ENCODE measurements at places on chromosomes 12 and 14. TPM values are rescaled to one million over a fixed set of nuclear protein-coding genes. Genes with fewer than 3 reads are reported as not detected.

GRCh38 chr12:124847113-124848074, 16.3 kb downstream of the SCARB1 start:
- DNase-seq = peak; percentile 71

- no peak for DNase-seq
Measured at GRCh38 chr14:39861229-39861600, 429.0 kb upstream of the FBXO33 start.

DNA sequence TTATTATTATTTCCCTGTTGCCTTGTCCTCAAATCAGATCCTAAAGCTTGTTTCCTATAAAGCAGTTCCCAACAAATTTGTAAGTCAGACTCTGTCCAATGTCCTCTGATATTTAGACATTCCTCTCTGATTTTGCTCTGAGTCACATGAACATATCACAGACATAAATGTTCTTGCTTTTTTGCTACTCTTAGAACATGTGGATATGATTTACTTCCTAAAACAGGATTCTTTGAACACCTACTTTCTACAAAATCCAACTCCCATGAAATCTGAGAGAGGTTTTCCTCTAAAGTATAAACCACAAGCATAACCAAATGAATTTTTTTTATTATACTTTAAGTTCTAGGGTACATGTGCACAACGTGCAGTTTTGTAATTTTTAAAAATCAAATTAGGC, 181.3 kb upstream of the SLC38A2 start:
- no peak for DNase-seq

DNA sequence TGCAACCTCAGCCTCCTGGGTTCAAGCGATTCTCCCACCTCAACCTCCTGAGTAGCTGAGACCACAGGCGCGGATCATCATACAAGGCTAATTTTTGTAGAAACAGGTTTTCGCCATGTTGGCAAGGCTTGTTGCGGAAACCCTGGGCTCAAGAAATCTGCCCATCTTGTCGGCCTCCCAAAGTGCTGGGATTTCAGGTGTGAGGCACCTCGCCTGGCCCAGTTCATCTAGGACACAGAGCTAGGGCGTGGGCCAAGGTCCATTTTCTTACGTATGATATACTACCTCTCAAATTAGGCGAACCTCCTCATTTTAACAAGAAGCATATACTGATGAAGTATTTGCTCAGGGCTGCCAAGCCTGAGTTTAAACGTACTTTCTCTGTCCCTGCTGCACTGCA, 2.1 kb downstream of the RPS29 start:
- DNase-seq = no peak

- no peak for DNase-seq
Measured at GRCh38 chr12:122107261-122107660, 28.7 kb downstream of the MLXIP start.

DNA sequence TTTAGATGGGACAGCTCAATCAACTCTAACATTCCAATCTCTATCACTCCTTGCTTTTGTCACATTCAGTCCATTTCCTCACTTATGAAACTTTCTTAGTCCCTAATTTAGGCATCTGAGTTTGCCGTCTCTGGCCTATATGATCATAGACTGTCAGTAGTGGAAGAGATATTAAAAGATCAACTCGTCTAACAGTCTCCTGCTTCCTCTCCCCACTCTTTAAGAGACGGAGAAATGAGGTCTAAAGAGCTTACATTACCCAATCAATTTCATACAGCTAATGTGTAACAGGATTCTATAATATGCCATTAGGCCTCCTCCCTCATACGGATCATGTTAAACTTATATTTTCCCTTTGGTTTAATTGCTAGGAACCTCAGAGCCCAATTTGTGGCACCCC, 6.5 kb upstream of the ATP23 start:
- DNase-seq = no peak

GRCh38 chr12:65863972-65864371, 39.7 kb downstream of the HMGA2 start:
- DNase-seq = no peak

- no peak for DNase-seq
Measured at GRCh38 chr14:36495666-36496065, 24.4 kb downstream of the NKX2-1 start.

DNA sequence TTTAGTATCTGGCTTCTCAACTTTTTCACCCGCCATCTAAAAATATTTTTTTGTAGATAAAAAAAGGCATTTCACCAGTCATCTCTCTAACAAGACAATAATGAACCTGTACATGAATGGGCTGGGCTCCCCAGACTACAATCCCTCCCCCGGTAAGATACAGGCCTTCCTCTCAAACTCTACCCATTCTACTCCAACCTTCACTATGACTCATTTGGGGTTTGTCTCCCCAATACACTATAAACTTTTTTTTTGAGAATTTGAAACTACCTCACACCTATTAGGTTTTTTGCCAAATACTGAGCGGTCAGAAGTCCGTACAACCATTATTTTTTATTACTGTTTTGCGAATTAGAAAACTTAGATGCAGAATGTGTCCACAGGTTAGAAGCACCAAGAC, 784 bp downstream of the RPL6 start:
- DNase-seq = no peak

DNA sequence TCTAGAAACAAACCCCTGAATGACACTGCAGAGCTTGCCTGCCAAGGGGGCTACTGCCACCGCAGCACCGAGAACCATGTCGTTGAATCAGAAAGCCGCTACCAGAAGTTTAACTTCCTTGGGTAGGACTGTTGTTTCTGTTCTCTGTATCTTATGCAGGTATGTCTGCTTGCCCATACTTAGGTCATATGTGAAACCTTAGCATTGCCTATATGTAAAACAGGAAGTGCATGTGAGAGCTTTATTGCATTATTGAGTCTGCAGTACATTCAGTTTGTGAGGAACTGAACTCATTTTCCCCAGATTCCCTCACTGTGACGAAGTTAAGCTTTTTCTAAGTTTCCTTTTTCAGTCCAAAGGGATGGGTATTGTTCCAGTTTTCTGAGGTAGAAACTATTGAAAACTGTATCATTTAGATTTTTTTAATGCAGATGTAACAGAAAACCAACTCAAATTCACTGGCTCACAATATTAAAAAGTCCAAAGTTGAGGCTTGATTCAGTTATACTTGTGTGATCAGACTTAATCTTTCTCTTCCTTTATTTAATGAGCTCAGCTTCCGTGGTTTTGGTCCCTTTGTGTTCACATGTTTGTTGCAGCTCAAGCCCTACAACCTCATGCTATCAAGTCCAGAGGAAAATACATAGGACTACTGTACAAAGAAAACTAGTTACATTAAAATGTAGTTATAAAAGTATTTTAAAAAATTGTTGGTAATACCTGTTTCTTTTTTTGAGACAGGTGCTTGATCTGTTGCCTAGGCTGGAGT, 6.9 kb downstream of the FBXO34 start:
- DNase-seq = no peak

DNA sequence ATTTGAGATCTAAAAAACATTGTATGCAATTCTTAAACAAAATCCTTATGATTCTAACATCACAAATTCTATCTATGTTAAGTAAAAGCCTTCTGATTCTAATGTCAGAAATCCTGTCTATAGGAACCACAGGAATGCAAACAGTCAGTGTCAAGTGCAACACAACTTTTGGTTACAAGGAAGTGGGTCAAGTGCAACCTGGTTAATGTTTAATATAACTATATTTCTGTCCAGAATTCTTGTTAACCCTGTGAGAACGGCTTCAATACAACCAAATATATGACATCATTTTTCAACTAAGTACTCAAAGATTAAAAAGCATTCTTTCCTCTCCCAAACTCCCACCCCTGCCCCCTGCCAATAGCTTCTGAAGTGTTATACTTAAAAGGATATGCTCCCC, 107.9 kb upstream of the PLEKHA5 start:
- no peak for DNase-seq

GRCh38 chr14:73787486-73788316, 63.9 kb upstream of the PTGR2 start:
- no peak for DNase-seq

GRCh38 chr14:33676135-33676566, 274.7 kb downstream of the EGLN3 start:
- DNase-seq = peak; percentile 54

- DNase-seq = no peak
Measured at GRCh38 chr14:95547272-95547625, 12.4 kb downstream of the GLRX5 start.

GRCh38 chr14:51304941-51305340, 64.9 kb downstream of the TMX1 start:
- no peak for DNase-seq

DNA sequence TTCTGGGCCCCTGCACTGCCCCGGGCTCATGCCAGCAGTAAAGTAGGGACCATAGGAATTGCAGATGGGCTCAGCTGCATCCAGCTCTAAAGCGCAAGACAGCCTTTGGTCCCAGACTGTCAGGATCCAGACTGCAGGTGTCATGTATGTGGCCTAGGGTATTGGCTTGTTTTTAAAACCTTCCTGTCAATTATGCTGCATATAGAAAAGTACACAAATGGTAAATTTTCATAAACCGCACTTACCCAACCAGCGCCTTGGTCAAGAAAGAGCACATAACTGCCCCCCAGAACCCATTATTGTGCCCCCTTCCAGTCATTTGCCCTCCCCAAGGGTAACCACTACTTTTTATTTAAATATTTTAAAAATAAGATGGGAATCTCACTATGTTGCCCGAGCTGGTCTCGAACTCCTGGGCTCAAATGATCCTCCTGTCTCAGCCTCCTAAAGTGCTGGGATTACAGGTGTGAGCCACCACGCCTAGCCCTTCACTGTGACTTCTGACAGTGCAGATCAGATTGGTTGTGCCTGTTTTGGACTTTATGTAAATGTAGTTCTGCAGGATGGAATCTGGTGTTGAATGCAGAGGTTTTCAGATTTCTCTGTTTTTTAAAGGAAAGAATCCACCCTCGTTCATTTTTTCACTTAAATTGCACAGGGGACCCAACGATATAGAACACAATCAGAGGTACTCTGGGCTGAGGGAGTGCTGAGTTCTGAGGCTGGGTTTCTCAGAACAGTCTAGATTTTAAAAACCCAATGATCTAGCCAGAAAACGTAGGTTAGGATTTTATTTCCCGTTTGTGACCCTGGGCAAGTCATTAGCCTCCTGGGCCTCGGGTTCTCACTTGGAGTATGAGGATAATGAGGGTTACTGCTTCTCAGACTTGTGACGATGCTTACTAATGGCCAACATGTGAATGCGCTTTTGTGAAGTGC, 6.7 kb downstream of the NR4A1 start:
- peak; percentile 16 for DNase-seq

DNA sequence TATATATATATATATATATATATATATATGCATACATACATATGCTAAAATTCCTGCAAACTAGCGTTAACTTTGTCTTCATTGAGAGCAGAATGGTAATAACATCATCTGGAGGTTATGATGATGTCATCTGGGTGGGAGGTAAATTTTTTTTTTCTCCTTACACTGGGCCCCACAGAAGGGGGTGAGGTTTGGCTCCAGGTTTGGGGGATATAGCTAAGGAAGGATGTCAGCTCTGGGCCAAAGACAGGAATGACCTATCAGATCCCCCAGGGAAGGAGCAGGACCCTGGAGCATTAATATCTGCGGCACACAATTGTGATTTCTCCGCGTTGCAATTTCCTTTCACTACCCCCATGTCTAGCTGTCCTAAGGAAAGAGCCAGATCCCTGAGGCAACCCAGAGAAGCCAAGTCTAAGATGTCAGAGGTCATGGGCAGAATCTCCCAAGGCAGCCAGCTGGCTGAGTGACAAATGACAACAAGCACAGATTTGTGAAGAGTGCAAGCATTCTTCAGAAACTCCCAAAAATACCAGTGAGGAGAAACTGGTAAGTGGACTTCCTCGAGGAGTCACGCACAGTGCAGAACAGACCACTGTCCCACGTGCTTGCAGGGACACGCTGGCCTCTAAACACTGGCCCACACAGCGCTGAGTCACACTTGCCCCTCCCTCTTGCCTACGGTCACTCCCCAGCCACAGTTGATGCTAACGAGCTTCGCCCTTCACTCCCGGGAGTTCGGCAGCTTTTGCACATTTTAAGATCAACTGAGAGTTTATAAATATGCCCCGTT, 9.9 kb downstream of the UBC start:
- peak; percentile 57 for DNase-seq

DNA sequence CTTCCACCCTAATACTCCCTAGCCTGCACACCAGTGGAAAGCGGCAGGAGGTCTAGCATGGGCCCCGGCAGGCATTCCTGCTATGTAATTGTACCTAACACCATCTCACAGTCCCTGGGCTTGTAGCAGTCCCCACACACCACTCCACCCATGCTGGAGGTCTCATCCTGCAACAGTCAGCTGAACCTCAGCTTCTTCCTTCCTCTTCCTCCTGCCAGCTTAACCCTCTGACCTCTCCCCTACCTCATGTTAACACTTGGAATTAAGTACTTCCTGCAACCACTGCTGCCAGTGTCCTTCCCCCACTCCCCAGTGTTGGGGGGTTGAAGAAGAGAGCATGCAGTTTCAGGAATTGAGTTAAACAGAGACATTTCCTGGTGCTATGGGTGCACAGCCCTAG, 7.6 kb downstream of the ADCY4 start:
- no peak for DNase-seq

- no peak for DNase-seq
Measured at GRCh38 chr14:100901391-100902183, 1.9 kb downstream of the RTL1 start.

DNA sequence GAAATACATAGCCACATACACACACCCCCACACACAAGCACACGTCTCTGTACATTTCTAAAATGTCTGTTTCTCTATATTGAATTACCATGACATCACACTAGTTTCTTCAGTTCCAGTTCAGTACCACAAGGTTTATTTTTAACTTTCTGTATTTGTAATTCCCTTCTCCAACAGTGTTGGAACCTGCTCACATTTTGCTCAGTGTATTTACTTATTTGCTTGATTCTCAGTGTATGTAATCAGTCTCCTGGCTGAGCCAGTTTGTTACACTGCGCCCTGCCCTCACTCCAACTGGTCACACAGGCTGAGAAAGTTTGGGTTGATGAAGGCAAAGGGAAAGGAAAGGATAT, 67.1 kb downstream of the MON2 start:
- no peak for DNase-seq

PRR4 gene
- 2.9 TPM for polyA plus RNA-seq

RFX4 gene
- polyA plus RNA-seq = not detected

SMIM41 gene
- polyA plus RNA-seq = 0.08 TPM

AQP2 gene
- polyA plus RNA-seq = not detected

ADCY4 gene
- 40.4 TPM for polyA plus RNA-seq

ASCL1 gene
- not detected for polyA plus RNA-seq

PRB2 gene
- polyA plus RNA-seq = not detected

HOXC12 gene
- polyA plus RNA-seq = not detected

MARK3 gene
- 119 TPM for polyA plus RNA-seq

GALNT16 gene
- polyA plus RNA-seq = 17.0 TPM

UNG gene
- polyA plus RNA-seq = 14.5 TPM

IAPP gene
- not detected for polyA plus RNA-seq

USP30 gene
- polyA plus RNA-seq = 7.2 TPM

E2F7 gene
- 0.11 TPM for polyA plus RNA-seq

NANOG gene
- polyA plus RNA-seq = not detected

SUOX gene
- 28.6 TPM for polyA plus RNA-seq
